ENCODE measurements at places on chromosomes 11 and 22.

GRCh38 chr11:128451652-128452470, 135.5 kb downstream of the ETS1 start:
- no peak for DNase-seq

DNA sequence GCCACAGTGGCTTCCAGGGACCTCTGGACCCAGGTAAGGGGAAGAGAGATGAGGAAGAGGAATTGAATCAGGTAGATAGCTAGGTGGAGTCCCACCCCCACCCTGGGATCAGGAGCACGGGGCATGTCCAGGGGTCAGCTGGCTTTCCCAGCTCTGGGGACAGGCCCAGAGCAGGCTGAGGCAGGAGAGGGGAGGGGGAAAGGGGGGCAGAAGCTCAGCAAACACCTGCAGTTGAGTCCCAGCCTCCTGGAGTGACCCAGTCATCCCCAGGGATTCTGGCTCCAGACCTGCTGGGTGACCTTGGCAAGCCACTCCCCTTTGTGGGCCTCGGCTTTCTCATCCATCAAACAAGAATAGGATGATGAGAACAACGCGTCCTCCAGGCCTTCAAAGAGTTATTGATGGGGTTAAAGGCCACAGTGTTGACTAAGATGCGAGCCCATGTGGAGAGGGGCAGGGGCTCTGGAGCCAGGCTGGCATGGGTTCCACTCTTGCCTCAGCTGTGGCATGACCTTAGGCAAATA, 16.0 kb downstream of the STARD10 start:
- DNase-seq, result no peak

DNA sequence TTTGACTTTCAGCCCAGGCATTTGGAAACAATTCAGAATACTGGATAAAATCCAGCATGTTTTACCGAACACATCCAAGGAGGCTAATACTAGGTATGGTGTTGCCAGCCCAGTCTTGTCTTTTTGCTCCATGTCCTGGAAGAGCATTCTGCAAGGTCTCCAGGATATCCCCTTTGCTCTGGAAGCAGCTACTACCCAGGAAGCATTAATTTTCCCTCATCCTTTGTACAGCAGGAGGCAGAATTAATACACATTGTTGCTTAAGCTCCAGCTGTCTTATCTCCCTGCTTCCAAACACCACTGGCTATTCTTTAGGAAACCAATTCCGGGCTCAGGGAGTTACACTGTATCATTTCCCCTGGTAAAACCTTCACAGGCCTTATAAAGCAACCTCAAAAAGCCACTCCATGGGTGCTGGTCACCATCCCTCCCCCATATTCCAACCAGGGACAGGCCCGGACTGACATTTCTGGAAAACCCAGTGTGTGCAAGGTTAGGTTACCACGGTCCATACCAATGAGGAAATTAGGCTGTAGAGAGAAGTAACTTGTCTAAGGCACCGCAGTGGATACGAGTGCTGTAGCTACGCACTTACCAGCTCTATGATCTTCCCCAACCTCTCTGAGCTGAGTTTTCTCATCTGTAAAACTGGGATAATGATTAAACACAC, 1.5 kb upstream of the UBASH3B start:
- peak; percentile 37 for DNase-seq

DNA sequence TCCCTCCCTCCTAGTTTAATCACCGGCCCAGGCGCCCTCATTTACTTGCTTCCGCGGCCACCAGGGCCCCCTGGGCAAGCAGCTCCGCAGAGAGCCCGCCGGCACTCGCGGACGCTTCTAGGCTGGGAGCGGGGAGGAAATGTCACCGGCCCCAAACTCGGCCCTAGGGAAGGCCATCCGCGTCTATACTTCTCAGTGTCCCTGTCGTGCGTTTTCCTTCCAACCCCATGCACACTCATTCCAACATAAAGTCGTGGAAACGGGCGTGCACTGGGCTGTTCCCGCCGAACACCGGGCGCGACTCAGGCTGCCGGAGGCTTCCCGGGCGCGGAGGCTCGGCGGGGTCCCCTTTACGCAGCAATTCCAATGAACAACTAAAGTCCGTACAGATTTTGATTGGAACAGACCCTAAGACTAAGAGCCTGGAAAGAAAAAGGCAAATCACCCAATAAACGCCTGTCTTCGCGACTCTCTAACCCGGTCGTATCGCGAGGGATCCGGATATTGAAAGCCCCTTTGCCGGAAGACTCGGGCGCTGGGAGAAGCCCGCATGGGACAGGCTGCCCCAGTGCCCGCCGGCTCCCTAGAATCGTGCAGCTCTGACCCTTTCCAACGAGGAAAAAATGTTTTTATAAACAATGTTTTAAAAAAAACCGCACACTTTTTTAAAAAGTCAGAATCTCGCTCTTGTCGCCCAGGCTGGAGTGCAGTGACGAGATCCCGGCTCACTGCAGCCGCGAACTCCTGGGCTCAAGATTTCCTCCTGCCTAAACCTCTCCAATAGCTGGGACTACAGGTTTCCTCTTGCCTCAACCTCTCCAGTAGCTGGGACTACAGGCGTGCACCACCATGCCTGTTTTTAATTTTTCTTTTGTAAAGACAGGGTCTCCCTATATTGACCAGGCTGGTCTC, 1.3 kb upstream of the BARX2 start:
- DNase-seq, result no peak

GRCh38 chr11:11813288-11813962, 28.3 kb upstream of the USP47 start:
- DNase-seq, result peak; percentile 92

Measured in fibroblast of upper back skin (primary cell).